ENCODE measurements at places on chromosomes 12 and 14. TPM values are rescaled to one million over a fixed set of nuclear protein-coding genes. Genes with fewer than 3 reads are reported as not detected.
A peak's percentile ranks its signal among the peaks of the same experiment; 100 is the strongest.

DNA sequence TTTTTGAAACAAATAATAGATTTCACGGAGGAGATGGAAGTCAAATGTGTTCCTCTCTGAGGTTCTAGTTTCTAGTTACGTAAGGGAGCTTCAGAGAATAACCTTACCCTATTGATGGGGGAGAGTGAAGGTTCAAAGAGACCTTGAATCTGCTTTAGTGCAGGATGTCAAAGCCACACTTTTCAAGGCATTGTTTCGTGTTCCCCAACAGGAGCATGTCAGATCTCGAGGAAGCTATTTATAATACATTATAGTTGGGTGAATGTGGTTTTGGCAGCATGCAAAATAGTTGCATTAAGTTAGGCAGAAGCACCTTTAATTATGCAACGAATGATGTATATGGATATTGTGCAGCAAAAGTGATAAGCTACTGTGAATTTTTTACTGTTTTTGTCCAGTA is 614.9 kb downstream of the SLC16A7 start:
- H3K4me1 ChIP-seq: no peaks in the 10 kb centered on the region
- H3K36me3 ChIP-seq: no peaks in the 10 kb centered on the region
- no peak overlapping the region for H3K27ac ChIP-seq
- no peak for DNase-seq

DNA sequence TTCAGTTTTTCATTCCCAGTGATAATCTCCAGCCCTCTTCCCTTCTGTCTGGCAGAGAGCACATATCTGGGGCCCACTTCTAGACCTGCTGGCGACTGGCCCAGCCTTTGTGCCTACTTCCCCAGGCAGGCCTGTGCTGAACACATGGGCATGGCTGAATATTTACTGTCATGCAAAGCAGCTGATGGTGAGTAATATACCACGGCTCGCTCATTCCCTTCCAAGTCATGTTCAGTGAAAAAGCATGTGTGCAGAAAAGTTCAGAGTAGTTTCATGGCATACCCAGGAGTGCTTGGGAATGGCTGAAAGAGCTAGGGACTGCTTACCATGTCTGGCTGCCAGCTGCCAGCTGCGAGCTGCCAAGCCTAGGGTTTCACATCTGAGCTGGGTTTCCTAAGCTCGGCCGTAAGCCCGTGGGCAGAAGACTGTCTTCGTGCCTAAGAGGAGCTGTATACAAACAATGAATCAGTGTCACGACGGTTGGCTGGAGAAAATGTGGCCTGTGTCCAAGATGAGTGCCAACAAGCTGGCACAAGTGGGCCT is 179.9 kb upstream of the PELI2 start:
- H3K4me1 ChIP-seq: peaks cover 4% of the 10 kb centered on the region
- no peak overlapping the region for H3K27ac ChIP-seq
- no peak overlapping the region for H3K4me3 ChIP-seq
- DNase-seq: no peak

TAS2R7 gene
- total RNA-seq: not detected

DNA sequence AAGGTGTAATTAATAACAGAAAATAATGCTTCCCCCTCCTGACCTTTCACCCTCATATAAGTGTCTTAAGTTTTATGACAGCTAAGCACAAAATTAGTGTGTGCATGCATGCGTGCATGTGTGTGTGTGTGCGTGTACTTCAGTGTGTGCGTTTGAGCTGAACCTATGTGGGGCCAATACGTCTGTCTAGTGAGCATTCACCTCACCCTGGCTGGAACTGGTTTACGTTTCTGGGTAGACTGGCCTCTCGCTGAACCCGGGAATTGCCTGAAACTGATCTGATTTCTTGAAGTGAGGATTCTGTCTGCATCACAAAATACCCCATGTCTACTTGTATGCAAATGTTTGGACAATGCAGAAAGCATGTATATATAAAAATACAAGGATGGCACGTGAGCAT is 68.2 kb upstream of the TBX3 start:
- no peaks in the 10 kb centered on the region for H3K36me3 ChIP-seq
- H3K27me3 ChIP-seq: peaks cover 4% of the 10 kb centered on the region
- H3K4me3 ChIP-seq: no peak overlapping the region
- DNase-seq: no peak
- no peaks in the 10 kb centered on the region for H3K4me1 ChIP-seq

GRCh38 chr12:75751769-75752471 is 240.5 kb upstream of the KRR1 start:
- H3K4me1 ChIP-seq: peaks cover 16% of the 10 kb centered on the region
- no peaks in the 10 kb centered on the region for H3K27me3 ChIP-seq
- H3K27ac ChIP-seq: no peak overlapping the region
- no peaks in the 10 kb centered on the region for H3K36me3 ChIP-seq
- DNase-seq: no peak

GRCh38 chr12:114701553-114701952 is 17.6 kb upstream of the TBX3 start:
- DNase-seq: no peak
- H3K4me3 ChIP-seq: no peak overlapping the region
- H3K36me3 ChIP-seq: no peaks in the 10 kb centered on the region
- H3K27ac ChIP-seq: no peak overlapping the region
- no peaks in the 10 kb centered on the region for H3K4me1 ChIP-seq

- no peaks in the 10 kb centered on the region for H3K4me1 ChIP-seq
- no peaks in the 10 kb centered on the region for H3K27me3 ChIP-seq
- H3K36me3 ChIP-seq: no peaks in the 10 kb centered on the region
- DNase-seq: no peak
Observed at GRCh38 chr14:63717702-63718101, 10.2 kb downstream of the SGPP1 start.

- no peaks in the 10 kb centered on the region for H3K36me3 ChIP-seq
- H3K27me3 ChIP-seq: peaks cover 4% of the 10 kb centered on the region
- no peak overlapping the region for H3K27ac ChIP-seq
- H3K4me1 ChIP-seq: peaks cover 27% of the 10 kb centered on the region
- peak; percentile 65 for DNase-seq
Observed at GRCh38 chr12:49348781-49349180, 2.1 kb downstream of the DNAJC22 start.

TESPA1 gene
- total RNA-seq: 0.60 TPM

PNP gene
- 6.2 TPM for total RNA-seq

TAS2R14 gene
- 0.84 TPM for total RNA-seq

GRCh38 chr14:92993302-92993701 is 70.4 kb downstream of the CHGA start:
- no peaks in the 10 kb centered on the region for H3K27me3 ChIP-seq
- peak; percentile 41 for DNase-seq
- peaks cover 10% of the 10 kb centered on the region for H3K4me1 ChIP-seq
- no peak overlapping the region for H3K4me3 ChIP-seq
- no peaks in the 10 kb centered on the region for H3K36me3 ChIP-seq

- H3K27me3 ChIP-seq: no peaks in the 10 kb centered on the region
- H3K36me3 ChIP-seq: no peaks in the 10 kb centered on the region
- no peak overlapping the region for H3K27ac ChIP-seq
- no peak overlapping the region for H3K4me3 ChIP-seq
Observed at GRCh38 chr14:36055681-36056225, 120.8 kb downstream of the PTCSC3 start.

DNA sequence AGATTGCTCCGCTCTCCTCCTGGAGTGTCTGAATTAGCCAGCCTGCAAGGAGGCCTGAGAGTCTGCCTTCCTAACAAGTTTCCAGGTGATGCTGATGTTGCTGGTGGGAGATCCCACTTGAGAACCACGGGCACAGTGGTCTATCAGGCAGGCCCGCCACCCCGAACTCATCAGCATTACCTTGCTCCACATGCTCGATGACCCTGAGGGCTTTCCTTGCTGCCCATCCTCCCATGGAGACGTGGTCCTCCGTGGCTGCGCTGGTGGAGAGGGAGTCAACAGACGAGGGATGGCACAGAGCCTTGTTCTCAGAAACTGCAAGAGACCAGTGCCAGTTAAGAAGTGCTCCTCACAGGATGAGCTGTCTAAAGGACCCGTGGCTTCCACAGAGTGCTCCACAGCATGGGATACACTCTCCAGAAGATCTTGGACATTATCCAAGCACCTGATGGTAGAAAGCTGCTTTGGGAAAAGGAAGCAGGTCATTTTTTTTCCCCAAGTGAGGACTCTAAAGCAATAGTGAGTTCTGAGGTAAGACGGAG is 18.3 kb downstream of the HAL start:
- no peaks in the 10 kb centered on the region for H3K36me3 ChIP-seq
- DNase-seq: no peak
- H3K27me3 ChIP-seq: no peaks in the 10 kb centered on the region
- H3K4me3 ChIP-seq: no peak overlapping the region
- H3K27ac ChIP-seq: no peak overlapping the region
- H3K4me1 ChIP-seq: no peaks in the 10 kb centered on the region

GRCh38 chr12:52407918-52408317 is 1.8 kb upstream of the KRT82 start:
- no peaks in the 10 kb centered on the region for H3K4me1 ChIP-seq
- DNase-seq: no peak
- H3K36me3 ChIP-seq: no peaks in the 10 kb centered on the region
- no peaks in the 10 kb centered on the region for H3K27me3 ChIP-seq

GRCh38 chr12:117970334-117970733 is 1.5 kb upstream of the KSR2 start:
- no peaks in the 10 kb centered on the region for H3K4me1 ChIP-seq
- no peaks in the 10 kb centered on the region for H3K36me3 ChIP-seq
- no peak overlapping the region for H3K27ac ChIP-seq
- no peaks in the 10 kb centered on the region for H3K27me3 ChIP-seq
- DNase-seq: no peak

- H3K27me3 ChIP-seq: no peaks in the 10 kb centered on the region
- no peak for DNase-seq
- peak overlapping the region; percentile 98 for H3K27ac ChIP-seq
Observed at GRCh38 chr12:121400332-121401139, 618 bp downstream of the RNF34 start.
